ENCODE measurements at places on chromosomes 5 and 9. TPM values are rescaled to one million over a fixed set of nuclear protein-coding genes. Genes with fewer than 3 reads are reported as not detected.
A peak's percentile ranks its signal among the peaks of the same experiment; 100 is the strongest.

TMEM215 gene
- total RNA-seq: 11.8 TPM

CENPK gene
- total RNA-seq: 2.8 TPM

DNA sequence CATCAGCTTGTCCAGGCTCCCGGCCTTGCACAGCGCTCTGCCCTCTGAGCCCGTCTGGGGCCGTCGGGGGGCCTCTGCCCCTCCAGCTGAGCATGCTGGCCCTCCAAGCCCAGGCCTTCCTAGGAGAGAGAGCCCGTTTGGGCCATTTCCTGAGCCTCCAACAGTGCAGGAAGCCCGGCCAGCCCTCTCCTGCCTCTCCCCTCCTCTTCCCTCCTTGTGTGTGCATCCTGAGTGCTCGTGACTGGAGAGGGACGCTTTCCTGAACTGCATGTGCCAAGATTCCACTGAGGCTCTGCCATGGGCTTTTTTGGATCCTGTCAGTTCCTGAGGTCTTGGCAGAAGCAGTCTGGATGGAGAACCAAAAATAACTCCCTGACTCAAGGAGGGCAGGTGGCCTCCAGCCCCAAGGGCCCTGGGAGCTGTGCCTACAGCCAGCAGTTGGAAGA is 15.6 kb downstream of the OLFM1 start:
- no peak for DNase-seq

- DNase-seq: no peak
These were observed 412 bp downstream of the LCN1 start for GRCh38 chr9:135521608-135522095.

GRCh38 chr9:104903609-104904008 is 24.3 kb downstream of the ABCA1 start:
- DNase-seq: no peak

GRCh38 chr5:173514661-173515060 is 101.8 kb downstream of the BOD1 start:
- DNase-seq: no peak

- DNase-seq: no peak
These were observed 438 bp upstream of the PAPPA start for GRCh38 chr9:116152941-116153764.

GRCh38 chr9:20270161-20270560 is 352.1 kb downstream of the MLLT3 start:
- no peak for DNase-seq

GRCh38 chr5:79590396-79590999 is 21.7 kb upstream of the TENT2 start:
- no peak for DNase-seq

DNA sequence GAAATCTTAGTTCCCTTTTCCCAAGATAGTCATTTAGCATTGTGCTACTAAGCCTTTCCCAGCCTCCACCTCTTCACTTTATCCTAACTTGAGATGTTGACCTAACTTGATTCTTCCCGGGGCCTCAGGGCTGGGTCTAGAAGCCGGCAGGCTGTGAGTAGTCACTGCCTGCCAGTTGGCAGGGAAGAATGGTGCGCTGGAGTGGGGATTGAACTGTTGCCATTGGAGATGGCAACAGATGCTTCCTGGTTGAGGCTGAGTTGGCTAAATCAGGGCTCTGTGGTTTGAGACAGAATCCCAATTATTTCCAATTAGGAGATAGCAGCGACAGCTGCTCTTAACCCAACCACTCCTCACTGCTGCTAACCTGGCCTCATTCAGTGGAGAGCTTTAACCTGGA is 343.1 kb downstream of the BRINP1 start:
- DNase-seq: no peak

DNA sequence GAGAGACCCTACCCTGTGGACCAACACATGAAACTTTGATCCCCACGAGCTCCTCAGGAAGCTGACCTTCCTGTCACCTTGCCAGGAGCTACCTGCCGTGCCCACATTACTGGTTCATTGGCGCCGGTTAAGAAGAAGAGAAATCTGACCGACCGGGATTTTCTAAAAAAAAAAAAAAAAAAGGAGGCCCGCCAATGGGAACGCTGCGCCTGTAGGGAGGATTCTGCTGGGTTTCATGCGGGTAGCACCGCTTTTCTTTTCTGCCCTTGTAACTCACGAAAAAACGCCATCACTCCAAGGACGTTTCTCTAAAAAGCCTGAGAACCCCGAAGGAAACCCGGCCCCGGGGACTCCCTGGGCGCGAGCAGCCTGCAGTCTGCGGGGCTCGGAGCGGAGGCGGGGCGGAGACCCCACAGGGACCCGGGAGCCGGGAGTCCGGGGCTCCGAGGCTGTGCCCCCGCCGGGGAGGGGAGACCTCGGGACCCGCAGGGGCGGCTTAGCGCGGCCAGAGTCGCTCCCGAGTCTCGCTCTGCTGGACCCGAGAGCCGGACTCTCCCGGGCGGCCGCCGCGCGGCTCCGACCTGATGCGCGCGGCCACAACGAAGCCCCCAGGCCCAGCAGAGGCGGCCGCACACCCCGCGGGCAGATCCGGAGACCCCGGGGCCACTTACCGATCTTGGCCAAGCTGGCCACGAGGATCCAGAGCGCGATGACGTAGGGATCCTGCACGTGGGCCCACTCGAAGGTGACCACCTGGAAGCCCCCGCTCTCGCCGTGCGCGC is 617 bp downstream of the SLC9A3 start:
- DNase-seq: no peak

- peak; percentile 28 for DNase-seq
These were observed 13.2 kb upstream of the AQP7 start for GRCh38 chr9:33415501-33416038.

GRCh38 chr9:5902377-5902776 is 11.7 kb downstream of the MLANA start:
- DNase-seq: no peak

GRCh38 chr9:133701981-133702797 is 36.0 kb downstream of the SARDH start:
- DNase-seq: no peak

DNA sequence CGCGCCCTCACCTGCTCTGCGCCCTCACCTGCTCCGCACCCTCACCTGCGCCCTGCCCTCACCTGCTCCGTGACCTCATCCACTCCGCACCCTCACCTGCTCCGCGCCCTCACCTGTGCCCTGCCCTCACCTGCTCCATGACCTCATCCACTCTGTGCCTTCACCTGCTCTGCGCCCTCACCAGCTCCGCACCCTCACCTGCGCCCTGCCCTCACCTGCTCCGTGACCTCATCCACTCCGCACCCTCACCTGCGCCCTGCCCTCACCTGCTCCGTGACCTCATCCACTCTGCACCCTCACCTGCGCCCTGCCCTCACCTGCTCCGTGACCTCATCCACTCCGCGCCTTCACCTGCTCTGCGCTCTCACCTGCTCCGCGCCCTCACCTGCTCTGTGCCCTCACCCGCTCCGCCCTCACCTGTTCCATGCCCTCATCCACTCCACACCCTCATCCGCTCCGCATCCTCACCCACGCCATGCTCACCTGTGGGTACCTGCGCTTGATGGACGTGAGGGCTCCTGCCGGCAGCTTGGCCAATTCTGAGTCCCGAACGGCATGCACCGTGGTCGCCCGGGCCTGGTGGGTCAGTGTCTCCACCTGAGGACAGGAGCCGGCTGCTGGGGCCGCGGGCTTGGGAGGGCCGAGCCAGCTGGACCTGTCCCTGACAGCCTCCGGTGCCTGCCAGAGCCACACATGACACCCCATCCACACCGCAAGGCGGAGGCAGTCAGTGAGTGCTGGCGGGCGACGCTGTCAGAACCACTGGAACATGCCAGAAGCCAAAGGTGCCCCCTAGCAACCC is 35.6 kb upstream of the NSMF start:
- DNase-seq: no peak

GRCh38 chr5:15687401-15687800 is 187.4 kb downstream of the FBXL7 start:
- no peak for DNase-seq

DNA sequence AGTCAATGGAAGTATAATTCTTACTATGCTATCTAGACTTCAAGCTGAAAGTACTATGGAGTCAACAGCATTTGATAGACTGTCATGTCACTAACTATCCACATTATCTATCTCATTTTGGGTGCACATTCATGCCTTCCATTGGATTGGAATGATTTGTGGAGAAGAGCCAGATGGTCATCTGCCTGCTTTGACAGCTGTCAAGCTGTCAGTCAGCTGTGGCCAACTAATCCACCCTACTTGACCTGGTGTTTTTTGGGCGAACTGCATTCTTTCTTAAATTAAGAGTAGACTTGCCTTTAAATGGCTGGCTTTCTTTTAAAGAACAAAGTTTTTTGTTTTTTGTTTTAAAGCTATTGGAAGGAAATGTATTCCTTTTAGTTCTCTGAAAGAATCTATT is 151.5 kb downstream of the DCP2 start:
- DNase-seq: no peak

DNA sequence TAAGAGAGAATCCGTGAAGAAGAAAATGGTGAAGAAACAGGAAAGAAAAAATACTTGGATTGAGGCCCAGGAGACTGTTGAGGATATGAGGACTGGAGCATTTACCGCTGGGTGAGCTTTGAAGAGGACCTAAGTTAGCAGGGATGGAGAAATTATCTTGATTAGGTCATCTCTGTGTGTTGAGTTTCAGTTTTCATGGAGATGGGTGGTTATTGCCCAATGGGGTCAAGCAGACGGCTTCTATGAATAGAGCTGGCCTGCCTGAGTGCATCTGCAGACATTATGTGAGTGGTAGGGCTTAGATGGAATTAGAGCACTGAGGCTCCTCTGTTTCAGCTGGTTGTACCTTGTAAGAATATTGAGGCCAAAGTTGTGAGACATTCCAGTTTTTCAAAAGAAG is 245.4 kb upstream of the FBXL7 start:
- DNase-seq: no peak

DNA sequence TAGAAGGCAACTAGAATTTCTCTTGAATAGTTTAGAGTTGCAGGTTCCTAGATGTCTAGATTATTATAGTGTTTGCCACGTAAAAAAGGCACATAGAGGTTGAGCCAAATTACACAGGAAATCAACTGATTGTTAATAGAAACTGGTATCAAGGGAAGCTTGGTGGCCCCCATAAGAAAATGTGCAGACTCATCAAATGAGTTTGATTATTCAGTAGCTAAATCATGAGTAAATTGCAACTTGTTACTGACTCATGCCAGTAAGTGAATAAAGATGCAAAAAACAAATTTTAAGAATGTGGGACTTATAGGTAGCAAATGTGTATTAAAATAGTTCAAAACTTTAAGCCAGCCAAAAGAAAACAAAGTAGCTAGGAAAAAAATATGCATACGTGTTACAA is 1078.9 kb upstream of the CDH9 start:
- no peak for DNase-seq

DNA sequence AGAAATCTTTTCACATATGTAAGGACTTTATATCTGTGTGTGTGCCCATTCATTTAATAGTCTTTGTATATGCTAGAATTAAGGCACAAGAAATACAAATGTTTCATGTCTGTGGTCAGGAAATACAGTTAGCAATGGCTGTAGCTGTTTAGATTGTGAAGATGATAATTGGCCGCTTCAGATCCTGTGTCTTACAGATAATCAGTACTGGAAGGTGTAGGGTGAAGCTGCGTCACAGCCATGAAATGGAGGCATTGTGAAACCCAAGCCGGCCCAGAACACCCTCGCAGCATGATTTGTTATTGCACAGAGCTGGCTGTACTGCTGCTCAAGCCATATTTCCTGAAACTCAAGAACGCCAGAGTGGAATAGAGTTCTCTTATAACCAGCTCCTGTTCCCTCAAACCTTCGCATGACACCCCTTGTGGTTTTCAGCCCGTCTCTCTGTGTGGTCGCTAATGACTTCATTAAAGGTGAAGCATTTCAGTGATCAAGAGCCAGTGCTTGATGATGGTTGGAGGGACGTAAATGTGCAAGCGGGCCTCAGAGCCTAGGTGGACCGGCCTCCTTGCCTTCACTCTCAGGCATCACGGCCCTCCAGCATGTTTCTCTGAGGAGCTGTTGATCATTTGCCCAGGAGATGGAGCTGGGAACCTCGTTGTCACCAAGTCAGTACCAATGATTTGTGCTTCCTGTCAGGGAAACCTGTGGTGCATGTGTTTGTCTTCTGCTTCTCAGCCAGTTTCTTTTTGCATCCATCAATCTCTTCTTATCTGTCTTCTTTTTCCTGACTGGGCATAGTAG is 80.1 kb downstream of the F2RL2 start:
- DNase-seq: peak; percentile 35

DNA sequence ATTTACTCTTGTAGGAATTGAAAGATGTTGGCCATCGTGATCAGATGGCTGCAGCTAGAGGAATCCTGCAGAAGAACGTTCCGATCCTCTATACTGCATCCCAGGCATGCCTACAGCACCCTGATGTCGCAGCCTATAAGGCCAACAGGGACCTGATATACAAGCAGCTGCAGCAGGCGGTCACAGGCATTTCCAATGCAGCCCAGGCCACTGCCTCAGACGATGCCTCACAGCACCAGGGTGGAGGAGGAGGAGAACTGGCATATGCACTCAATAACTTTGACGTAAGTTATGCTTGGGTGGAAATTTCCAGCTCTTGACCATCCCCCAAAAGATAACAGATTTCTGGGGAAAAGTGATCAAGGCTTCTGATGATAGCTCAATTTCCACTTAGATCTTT is 50.6 kb downstream of the LRRTM2 start:
- no peak for DNase-seq

DNA sequence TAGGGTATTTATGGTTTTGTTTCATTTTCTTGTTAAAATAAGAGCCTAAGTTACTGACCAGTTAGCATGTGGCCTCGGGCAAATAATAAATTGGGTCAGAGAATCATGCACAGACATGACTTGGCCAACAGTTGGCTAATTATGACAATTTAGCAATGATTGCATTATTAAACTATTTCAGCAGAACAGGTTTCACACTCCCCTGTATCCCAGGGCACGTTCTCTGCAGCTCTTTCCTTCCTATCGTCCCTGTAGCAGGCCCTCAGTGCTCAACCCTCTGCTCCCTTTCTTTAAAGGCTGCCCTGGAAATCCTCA is 167.9 kb downstream of the TSSK1B start:
- DNase-seq: no peak

GRCh38 chr5:132020568-132021339 is 9.3 kb upstream of the ACSL6 start:
- DNase-seq: no peak

DNA sequence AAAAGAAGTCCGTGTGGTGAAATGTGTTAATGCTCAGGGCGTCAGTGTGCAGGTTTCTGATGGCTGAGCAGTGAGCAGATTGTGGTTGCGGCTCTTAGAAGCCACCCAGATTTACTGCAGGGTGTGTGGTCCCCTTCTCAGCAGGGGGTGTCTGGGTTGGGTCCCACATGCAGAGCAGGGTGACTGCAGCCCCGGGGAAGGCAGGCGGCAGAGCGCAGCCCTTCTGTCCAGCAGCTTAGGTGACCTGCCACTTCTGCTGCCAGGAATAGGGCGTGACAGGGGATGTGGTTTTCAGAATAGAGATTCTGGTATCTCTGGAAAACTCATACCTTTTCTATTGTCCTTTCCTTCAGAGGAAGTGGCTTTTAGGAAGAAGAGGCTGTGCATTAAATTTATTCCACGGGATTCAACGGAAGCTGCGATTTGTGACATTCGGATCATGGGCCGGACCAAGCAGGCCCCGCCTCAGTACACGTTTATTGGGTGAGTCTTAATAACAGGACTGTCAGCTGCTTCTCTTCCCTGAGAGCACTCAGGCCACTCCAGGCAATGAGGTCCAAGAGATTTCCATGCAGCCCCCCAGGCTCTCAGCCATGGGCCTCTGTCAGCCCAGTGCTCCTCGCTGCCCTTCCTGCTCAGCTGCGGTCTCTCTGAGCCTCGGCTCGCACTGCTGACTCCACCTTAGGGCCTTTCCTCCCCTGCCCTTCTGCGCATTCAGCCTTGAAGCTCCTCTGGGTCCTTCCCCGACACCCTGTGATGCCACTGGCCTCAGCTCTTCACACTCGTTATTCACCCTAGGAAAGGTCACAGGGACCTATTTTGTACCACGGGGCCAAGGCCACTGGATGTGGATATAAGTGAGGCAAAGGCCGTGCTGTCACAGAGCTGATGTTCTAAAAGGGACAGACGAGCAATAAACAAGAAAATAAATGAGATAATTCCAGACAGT is 65.4 kb downstream of the MVB12B start:
- no peak for DNase-seq

Data from tibial nerve (tissue), 4 donors.